NCI-H526 treated with DMSO at 0.1 percent for 48 hours (cell line): ENCODE measurements at places on chromosomes 12 and 14.

DNA sequence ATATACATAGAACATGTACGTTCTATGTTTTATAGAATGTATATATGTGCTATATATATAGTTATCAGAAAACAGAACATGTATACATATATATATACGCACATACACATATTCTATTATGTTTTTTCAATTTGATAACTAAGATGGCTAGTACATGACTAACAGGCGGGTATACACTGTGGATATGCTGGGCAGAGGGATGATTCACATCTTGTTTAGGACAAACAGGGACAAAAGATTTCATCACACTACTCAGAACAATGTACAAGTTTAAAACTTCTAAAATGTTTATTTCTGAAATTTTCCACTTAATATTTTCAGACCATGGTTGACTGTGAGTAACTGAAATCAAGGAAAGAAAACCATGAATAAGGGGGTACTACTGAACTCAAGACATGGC lies 17.4 kb downstream of the TIMELESS start:
- no peak for DNase-seq

DNA sequence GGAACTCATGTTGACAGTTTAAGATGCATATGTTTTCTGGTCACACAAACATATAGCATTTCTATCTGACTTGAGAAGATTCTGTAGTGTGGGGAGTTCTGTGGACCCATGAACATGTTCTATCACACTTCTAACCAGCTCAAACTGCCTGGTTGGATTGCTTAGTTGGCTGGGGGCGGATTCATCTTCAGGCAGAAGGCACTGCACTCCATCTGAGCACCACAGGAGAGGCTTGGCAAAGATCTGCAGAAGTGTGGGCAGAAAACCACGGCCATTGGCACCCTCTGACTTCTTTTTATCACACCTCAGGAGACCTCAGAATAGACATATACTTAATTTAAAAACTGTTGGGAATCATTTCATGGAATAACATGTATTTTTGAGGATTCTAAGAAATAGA lies 68.5 kb downstream of the LIN7A start:
- no peak for DNase-seq

- DNase-seq = no peak
Measured at GRCh38 chr12:97778111-97778510, 315.5 kb downstream of the RMST start.

DNA sequence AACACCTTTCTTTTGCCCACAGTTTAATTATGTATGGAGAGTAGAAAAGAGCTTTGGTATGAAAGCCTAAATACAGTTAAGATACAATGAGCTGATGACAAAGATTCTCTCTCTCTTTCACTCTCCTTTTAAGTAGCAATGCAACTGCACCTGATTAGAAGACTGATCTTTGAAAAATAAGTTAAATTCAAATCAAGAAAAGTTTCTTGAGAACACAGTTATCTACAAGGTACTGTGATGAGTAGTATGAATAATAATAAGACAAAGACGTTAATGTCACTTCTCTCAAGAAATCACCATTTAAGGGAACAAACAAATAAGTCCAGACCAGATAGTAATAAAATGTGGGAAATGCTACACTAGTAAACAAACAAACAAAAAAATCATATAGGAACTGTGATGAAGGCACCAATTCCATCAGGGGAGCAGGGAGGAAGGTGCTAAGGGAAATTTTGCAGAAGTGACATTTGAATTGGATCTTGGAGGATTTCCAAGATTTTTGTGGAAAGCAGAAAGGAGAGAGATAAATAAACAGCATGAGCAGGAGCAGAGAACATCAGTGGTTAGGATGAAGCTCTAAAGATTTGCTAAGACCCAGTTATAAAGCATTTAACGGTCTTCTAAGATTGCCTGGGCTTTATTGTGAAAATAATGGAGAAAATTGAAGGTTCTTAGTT lies 65.2 kb upstream of the STK38L start:
- DNase-seq = no peak

- DNase-seq = no peak
Measured at GRCh38 chr12:66548338-66549049, 130.4 kb downstream of the GRIP1 start.

DNA sequence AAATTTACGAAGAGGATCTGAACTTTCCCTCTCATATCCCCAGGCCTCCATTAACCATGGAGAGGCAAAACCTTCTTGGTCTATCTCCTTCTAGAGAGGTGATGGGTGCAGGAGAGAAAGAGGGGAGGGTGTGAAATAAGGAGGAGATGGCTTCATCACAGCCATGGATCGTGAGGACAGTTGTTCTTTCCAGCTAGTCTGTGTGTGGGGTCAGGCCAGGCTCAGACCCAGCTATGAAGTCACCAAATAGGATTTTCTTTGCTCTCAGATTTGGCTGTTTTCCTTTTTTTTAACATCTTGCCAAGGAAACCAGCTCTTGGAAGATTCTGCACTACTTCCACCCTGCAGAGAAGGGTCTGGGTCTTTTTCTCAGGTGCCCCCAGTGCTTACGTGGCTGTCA lies 64.9 kb upstream of the FAM181A start:
- no peak for DNase-seq

DNA sequence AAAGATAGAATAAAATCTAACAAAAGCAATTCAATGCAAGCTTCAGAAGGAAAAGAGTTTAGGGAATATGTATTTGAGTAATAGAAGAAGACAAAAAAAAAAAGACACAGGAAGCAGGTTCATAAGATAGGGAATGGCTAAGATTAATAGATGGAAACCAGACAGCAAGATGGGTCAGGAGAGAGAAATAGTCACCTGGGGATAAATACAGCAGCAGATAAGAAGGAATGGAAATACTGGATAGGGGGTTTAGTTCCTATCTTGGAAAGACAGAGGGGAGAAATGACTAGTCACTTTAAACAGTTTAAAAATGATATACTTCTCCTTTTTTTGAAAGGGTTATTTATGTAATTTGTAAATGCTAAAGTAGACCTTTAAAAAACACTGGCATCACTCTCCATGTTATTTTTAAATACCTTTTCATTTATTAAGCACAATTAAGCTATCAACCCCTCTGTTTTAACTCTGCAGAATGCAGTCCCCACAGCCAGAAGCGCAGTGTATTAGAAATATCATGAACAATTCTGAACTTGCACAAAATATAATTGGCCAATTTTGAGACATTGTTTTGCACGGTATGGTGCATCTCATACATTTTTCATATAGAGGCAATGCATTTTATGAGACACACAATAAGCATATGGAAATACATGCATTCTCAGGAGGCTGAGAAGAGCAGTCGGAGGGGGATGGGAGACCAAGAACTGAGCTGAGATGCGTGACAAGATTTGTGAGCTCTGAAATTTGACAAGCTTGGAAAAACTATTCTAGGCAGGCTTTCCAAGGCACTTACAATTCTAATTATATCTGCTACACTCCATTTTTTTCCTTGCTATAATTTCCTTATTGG lies 303.4 kb upstream of the PRICKLE1 start:
- no peak for DNase-seq

- DNase-seq = no peak
Measured at GRCh38 chr12:22600181-22600580, 24.8 kb upstream of the ETNK1 start.

DNA sequence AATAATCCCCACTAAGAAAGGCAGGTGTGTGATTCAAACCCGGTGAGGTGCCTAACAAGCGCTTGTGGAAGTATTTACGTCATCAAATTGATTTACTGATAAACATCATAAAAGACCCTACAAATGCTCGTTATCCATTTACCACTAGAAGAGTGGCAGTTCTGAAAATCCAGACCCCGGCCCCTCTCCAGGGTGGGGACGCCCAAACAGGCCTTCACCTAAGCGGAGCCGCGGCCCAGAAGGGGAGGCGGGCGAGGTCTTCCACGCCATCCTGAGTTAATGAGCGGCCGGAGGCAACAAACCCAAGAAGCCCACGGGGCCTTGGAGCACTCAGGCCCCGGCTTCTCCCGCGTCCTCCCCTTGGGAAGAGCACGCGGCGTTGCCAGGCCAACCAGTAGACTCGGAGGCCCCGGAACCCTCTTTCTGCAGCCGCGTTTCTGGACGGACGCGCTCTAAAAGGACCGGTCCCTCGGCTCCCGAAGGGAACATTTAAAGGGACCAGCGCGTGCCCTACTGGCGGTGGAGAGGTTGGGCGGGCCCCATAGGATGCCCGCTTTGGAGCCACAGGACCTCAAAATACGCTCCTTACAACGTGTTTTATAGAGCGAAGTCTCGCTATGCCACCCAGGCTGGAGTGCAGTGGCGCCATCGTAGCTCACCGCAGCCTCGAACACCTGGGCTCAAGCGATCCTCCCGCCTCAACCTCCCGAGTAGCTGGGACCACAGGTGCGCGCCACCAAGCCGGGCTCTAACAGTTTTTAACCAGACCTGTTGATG lies 3.5 kb downstream of the PTPN21 start:
- peak; percentile 45 for DNase-seq

DNA sequence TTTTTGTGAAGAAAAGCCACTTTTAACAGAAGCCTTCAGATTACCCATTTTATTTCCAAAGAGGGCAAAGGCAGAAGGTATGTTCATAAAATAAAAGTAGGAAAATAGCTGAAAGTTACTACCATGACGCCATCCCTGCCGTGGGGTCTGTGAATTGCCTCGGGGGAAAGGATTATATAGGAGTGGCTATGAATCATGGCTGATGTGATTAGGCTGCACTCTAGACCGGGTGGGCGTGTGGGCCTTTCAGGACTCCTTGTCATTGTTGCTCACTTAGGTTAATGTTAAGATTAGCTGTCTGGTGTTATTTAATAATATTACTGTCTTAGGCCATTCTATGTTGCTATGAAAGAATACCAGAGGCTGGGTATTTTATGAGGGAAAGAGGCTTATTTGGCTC lies 195.5 kb downstream of the EGLN3 start:
- no peak for DNase-seq

DNA sequence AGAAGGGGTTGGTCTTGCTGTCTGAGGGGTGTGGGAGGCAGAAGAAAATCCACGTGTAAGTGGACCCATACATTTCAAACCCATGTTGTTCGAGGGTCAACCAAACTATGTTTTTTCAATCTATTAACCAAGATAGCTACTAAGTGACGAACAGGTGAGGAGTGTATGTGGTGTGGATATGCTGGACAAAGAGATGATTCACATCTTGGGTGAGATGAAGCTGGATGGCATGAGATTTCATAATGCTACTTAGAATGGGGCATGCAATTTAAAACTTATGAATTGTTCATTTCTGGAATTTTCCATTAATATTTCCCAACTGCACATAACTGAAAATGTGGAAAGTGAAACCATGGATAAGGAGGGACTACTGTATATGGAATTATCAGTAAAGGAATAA lies 17.9 kb upstream of the KTN1 start:
- no peak for DNase-seq

GRCh38 chr14:40129159-40129558 lies 696.9 kb upstream of the FBXO33 start:
- peak; percentile 90 for DNase-seq

- peak; percentile 52 for DNase-seq
Measured at GRCh38 chr12:14367040-14367661, 1.7 kb downstream of the ATF7IP start.

DNA sequence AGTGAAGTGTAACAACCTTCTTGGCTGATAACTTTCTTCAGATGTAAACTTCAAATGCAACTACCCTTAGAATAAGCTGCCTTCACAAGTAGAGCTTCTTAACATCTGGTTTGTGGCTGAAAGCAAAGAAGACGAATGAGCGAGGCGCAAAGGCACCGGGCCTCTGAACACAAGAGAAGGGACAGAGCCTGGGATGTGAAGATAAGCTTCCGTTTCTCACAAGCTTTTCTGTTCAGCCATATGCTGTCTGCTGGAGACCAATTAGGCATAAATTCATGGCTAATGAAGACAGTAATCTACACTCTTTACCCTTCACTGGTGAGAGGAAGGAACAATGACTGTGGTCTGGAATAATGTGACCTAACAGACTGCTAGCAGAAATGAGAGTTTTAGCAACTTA lies 195.2 kb downstream of the ATXN7L3B start:
- no peak for DNase-seq

DNA sequence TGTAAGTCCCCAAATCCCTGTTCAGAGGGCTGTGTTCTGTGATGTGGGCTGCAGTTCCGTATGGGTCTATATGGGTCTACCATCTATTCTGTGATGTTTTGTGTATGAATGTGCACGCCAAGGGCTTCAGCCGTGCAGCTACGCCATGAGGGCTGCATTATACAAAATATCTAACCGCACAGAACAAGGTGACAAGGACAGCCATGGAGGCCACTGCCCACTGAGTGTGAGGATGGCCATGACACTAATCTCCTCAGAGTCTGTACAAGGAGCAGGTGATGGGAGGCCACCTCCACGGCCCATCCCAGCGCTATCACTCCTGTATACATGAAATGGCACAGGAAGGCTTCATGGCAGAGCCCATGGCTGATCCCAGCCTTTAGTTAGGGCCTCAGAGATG lies 102.0 kb downstream of the DICER1 start:
- no peak for DNase-seq

DNA sequence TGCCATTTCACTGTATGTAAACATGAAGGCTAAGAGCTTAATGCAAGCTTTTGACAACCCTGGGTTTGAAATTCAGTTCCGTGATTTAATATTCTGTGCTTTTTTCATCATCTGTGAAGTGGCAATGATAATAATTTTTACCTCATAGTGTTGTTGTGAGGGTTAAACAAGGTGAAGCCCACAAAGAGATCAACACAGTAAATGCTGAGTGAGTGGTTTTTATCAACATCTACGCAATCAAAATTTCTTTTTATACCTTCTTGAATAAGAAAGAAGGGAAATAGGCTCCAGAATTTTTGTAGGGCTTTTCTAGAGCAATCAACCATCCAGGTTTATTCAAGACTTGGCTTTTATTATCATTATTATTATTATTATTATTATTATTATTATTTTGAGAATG lies 490.8 kb downstream of the SOX5 start:
- DNase-seq = no peak

- no peak for DNase-seq
Measured at GRCh38 chr12:96368233-96368632, 32.0 kb downstream of the CDK17 start.

- DNase-seq = peak; percentile 54
Measured at GRCh38 chr12:64042911-64043310, 179.2 kb downstream of the KICS2 start.

DNA sequence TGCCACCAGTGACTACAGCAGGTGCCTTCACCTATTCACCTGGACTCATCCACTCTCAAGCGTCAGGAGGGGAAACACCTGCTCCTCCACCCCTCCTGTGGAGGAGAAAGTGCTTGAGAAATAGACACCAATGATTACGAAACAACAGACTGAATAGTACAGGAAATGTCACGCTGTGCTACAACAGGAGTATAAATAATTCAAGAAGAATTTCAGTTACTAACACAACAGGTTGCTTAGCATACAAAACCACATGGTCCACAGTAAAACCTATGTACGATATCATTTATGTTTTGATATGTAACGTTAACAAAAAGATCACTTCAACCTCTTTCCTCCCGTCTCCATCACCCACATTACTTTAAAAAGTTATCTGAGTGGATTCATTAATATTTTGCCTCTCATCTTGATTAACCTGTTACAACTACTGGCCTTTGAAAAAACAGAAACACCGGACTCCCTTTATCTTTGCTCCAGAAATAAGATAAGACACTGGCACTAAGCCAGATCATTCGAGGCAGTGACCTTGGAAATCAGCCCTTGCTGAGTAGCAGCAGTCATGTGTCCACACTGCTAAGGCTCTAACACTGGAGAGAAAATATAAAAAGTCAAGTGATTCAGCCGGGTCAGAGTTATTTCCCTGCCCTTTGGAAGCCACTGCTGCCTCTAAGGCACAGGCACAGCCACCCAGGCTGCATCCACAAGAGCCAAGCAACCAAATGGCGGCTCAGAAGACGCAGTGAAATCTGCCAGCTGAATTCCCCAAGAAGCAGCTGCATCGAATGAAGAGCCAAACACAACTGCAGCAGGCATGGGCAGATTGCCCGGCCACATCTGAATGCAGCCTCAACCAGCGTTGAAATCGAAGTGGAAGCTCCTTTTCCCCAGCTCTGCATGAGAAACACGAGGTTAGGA lies 40.9 kb downstream of the NT5DC3 start:
- DNase-seq = no peak
